Vagina (tissue), 2 donors: ENCODE measurements at places on chromosomes 5 and 9.
A peak's percentile ranks its signal among the peaks of the same experiment; 100 is the strongest.

DNA sequence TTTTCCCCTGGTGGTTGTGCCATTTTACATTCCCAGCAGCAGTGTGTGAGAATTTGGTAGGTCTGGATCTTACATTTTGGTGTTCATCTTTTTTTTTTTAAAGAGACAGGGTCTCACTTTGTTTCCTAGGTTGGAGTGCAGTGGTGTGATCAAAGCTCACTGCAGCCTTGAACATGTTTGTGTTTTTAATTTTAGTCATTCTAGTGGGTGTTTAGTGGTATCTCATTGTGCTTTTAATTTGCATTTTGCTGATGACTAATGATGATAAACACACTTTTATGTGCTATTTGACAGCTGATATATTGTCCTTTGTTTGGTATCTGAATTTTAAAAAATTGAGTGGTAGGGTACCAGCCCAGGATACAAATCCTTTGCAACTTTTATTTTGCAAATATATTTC, 53.4 kb upstream of the POMT1 start:
- DNase-seq, result no peak

DNA sequence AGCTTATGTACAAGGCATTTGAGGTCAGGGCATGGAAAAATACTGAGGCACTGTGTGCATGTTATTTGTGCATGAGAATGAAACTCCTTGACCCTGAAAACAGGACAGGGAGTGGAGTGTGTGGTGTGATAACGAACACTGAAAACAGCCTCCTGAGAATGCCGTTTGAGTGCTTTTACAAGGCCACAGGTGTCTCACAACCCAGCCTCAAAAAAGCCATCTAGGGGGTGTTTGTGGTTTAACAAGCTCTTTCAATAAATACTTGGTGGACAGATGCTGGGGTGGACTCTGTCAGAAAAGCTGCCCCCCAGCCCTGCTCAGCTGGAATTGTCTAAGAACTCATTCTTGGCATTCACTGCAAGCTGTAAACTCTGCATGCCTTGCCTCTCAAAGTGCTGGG, 94.0 kb upstream of the SLC25A48 start:
- DNase-seq, result peak; percentile 58

DNA sequence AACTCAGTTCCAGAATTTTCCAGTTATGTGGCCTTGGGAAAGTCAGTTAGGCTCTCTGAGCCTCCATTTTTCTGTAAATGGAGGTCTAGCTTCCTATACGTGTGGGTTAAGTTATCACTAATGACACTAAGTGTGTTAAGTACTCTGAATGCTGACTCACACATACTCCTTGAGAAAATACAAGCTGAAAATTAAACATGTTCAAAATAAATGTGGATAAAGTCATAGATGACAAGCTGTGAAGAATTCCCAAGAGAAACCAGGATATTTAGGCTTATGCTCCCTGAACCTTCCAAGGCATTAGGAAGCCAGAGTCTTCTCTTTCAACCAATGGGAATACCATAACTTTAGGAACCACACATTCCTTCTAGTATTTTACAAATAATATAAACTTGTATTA, 58.1 kb downstream of the ABCA1 start:
- DNase-seq, result no peak

DNA sequence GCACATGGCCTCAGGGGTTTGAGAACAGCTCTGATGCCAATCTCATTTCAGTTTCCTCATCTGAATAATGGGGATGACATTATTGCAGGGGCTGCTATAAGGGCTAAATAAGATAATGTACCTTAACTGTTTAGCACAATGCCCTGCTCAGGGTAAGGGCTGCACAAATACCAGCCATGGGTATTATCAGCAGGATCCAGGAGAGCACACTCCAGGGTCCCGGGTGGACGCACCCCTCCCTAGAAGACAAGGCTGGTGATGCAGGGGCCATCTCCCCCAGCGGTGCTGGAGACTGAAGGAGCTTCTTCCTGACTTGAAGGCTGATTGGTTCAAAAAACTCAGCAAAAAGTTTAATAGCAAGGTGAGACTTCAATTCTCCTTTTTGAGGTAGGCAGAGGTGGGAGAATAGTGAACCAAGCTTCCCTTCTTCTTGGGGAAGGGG, 2.7 kb upstream of the CXXC5 start:
- DNase-seq, result no peak

DNA sequence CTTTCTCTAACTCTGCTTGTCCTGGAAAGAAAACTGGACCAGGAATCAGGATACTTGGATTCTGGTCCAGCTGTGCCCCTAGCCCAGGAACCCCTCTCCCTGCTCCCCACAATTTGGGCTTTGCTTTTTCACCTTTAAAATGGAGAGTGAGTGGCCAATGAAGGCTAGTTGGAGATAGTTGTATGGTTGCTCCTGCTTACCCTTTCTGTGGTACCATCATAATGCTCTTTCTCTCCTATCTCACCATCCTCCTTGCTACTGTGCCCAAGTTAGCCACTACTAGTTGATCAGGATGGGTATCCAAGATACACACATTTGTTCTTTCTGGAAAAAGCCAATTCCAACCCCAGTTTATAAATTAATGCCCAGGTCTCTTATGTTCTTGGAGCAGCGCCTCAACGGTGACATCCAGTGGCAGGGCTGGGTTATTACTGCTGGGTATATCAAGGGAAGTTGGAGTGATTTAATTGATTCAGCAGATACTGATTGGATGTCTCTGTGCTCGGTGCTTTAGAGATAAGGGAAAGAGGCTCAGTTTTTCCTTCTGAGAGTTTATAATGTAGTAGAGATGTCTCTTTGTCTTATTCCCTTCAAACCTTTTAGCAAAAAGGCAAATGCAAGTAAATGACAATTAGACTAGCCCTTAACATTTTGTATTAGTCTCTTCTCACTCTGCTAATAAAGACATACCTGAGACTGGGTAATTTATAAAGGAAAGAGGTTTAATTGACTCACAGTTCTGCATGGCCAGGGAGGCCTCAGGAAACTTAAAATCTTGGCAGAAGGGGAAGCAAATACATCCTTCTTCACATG, 38.5 kb downstream of the FAXDC2 start:
- no peak for DNase-seq

GRCh38 chr5:76479973-76480667, 77.0 kb downstream of the IQGAP2 start:
- no peak for DNase-seq
